MCF 10A (cell line): ENCODE measurements at places on chromosomes 7 and 10. TPM values are rescaled to one million over a fixed set of nuclear protein-coding genes. Genes with fewer than 3 reads are reported as not detected.

The GNB2 gene
- 196 and 201 TPM in 2 replicates for total RNA-seq

The VPS37D gene
- total RNA-seq: 0.44 and 1.3 TPM in 2 replicates

The FKBP6 gene
- not detected in 2 replicates for total RNA-seq

The OR2AE1 gene
- total RNA-seq: not detected in 2 replicates

The IQUB gene
- 0.16 and 0.17 TPM in 2 replicates for total RNA-seq

The AGMO gene
- not detected in 2 replicates for total RNA-seq

- peak; percentile 28 for DNase-seq
Observed at GRCh38 chr7:13181216-13181615, 493.8 kb downstream of the ARL4A start.

GRCh38 chr7:130356121-130356875 is 11.7 kb downstream of the CPA5 start:
- peak; percentile 95 for DNase-seq

DNA sequence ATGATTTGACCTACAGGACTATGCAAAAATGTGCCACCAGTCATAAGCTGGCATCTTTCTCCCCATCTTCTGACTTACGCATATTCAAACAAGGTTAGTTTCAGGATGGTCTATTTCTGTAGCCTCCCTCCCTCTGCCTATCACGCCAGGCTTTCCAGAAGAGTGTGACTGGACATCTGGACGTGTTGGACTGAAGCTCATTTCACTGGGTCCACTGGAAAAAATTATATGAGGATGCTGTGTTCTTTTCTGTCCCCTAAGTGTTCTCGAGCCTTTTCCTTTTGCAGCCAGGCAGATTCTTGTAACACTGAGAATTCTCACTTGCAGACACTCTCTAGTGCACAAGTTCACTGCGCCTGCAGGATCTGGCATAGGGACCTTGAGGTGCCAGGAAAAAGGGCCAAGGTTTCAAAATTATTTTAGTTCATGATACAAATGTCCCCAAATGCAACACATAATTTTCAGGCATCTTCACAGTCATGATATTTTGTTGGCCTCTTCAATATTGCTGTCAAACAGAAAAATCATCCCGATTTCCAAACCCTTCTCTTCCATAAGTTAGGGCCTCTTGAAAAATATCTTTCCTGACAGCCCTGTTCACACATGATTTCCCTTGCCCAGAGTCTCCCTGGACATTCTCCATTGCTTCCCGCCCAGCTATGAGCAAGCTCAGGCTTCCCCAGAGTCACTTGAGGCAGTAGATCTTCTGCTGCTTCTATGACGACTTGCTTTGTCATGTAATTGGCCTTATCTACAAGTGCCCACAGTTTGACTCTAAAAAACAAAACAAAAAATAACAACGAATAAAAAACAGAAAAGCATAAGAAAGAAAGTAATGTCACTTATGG is 170.4 kb downstream of the BMPER start:
- no peak for DNase-seq

GRCh38 chr10:96587264-96588059 is 650 bp upstream of the TM9SF3 start:
- peak; percentile 88 for DNase-seq

GRCh38 chr7:129370812-129371211 is 63.4 kb upstream of the STRIP2 start:
- no peak for DNase-seq

- no peak for DNase-seq
Observed at GRCh38 chr10:3853547-3854303, 68.7 kb upstream of the KLF6 start.

GRCh38 chr10:48633381-48634197 is 28.7 kb upstream of the ARHGAP22 start:
- no peak for DNase-seq

GRCh38 chr10:83706120-83706519 is 433.2 kb upstream of the GHITM start:
- no peak for DNase-seq

GRCh38 chr7:100763556-100764140 is 30.3 kb downstream of the ZAN start:
- DNase-seq: peak; percentile 11

DNA sequence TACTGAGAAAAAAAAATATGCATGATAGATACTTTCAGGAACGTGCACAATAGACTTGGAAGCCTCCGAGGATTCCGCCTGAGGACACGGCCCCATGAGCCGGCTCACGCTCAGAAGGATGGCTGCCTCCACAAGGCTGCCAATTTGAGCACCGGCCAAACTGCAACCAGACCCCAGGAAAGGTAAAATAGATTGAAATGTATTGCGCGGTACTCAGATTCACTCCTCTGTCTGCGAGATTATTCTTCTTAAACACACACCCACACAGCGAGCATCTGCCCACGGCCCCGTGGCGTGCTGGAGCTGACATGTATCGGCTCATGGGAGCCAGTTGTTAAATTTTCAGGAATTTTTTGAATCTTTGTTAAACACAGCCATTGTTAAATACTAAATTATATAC is 653.2 kb upstream of the MKI67 start:
- DNase-seq: no peak

DNA sequence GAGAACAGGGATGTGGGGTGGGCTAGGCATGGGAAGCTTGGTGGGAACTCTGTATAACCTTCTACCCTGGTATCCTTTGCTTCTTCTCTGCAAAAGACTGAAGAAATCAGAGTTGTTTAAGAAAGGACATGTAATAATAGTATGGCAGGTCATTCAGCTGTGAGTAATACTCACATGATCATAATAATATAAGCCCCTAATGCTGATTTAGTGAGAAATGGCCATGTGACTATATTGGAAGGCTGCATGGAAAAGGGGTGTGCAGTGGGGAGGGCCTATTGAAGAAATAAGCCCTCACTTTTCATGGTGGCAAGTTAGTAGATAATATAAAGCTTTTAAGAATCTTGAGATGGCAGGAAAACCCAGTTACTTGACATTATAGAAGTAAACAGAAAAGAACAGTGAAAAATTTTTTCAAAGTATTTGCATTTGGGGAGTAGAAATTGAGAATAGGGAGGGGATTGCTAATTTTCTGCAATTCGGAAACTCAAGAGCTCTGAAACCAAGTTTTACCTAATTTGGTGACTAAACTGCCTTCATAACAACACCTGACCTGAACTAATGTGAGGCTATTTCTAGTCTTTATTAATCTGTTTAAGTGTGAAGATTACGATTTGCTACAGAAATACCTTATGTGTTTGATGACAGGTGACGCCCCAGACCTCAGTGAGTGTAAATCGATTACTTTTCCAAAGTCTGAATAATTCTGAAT is 44.4 kb downstream of the ATXN7L1 start:
- DNase-seq: no peak

DNA sequence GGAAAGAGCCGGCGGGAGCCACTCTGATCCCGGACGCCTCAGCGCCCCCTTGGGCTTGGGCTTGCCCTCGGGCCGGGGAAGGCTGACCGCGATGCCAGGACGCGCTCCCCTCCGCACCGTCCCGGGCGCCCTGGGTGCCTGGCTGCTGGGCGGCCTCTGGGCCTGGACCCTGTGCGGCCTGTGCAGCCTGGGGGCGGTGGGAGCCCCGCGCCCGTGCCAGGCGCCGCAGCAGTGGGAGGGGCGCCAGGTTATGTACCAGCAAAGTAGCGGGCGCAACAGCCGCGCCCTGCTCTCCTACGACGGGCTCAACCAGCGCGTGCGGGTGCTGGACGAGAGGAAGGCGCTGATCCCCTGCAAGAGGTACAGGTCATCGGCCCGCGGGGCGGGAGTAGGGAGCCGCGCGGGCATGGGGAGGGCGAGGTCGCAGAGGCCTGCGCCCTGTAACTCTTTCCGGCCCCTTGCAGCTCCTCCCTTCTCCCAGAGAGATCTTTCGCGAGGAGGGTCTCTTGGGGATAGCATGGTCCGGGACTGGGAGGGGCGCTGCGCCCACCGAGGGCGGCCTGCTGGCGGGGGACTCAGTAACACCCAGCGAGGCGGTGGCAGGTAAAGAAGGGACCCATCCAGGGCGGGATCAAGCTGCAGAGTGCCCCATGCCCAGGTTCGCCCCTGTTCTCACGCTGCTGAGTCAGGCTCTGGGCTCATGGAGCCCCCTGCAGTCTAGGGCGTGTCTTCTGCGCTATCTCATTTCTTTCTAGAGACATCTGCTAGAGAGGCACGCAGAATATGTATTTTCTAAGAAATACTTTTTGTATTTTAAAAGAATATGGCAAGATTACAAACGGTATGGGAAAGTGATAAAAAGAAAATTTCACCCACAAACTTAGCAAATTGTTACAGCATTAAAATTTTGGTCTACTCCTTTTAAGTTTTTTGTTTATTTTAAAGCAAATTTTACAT is 687 bp downstream of the EPDR1 start:
- DNase-seq: no peak

- DNase-seq: peak; percentile 92
Observed at GRCh38 chr10:3763852-3764625, 21.0 kb downstream of the KLF6 start.

DNA sequence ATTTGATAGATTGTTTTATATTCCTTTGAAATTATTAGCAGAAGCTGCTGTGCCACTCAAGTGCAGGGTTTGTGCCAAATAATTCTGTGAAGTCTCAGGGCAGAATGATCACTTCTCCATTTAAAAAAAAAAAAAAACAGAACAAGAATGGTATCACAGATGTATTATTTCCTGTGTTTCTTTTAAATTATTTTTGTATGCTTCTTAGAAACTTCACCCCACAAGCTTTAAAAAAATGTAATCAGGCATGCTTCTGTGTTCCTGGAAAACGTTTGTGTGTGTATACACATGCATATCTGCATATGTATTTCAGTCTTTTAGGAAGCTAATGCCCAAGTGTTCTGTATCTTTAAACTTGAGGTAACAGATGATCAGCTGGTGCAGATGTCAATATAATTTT is 6.3 kb upstream of the CD36 start:
- DNase-seq: no peak

GRCh38 chr7:50164559-50165170 is 71.6 kb upstream of the ZPBP start:
- no peak for DNase-seq

- DNase-seq: peak; percentile 31
Observed at GRCh38 chr7:106485031-106485551, 175.9 kb downstream of the CCDC71L start.
